Left cardiac atrium (tissue), 4 donors: ENCODE measurements at places on chromosomes 7 and 10. TPM values are rescaled to one million over a fixed set of nuclear protein-coding genes. Genes with fewer than 3 reads are reported as not detected.
A peak's percentile ranks its signal among the peaks of the same experiment; 100 is the strongest.

- no peak for DNase-seq
Observed at GRCh38 chr10:17504547-17505245, 50.3 kb upstream of the ST8SIA6 start.

DNA sequence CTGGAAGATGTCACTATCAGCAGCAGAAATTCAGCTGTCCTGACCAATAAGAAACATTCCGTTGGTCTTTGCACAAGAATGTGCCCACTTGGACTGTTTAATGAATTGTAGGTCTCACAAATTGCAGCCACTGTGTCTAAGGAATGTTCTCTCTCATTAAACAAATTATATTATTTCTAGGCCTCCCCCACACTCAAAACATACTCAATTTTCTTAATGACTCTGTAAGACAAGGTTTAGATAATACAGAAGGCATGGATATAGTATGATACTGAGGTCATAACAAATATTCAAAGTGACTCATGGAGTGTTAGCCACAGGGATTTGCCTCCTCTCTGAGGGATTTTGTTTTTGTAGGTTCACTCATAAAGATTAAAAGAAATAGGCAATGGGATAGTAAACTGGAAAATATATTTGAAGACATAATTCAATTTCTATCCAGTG is 197.5 kb downstream of the PTN start:
- no peak for DNase-seq

The GTF2I gene
- total RNA-seq, result 131 TPM

GRCh38 chr10:101223274-101224059 is 5.8 kb downstream of the LBX1 start:
- DNase-seq, result no peak

- DNase-seq, result no peak
Observed at GRCh38 chr7:47801423-47801822, 146.8 kb downstream of the PKD1L1 start.

- DNase-seq, result no peak
Observed at GRCh38 chr7:101140339-101140699, 13.4 kb downstream of the SERPINE1 start.

GRCh38 chr10:63286340-63286739 is 153.2 kb downstream of the NRBF2 start:
- no peak for DNase-seq

- peak; percentile 51 for DNase-seq
Observed at GRCh38 chr10:73591935-73592699, 975 bp upstream of the USP54 start.

DNA sequence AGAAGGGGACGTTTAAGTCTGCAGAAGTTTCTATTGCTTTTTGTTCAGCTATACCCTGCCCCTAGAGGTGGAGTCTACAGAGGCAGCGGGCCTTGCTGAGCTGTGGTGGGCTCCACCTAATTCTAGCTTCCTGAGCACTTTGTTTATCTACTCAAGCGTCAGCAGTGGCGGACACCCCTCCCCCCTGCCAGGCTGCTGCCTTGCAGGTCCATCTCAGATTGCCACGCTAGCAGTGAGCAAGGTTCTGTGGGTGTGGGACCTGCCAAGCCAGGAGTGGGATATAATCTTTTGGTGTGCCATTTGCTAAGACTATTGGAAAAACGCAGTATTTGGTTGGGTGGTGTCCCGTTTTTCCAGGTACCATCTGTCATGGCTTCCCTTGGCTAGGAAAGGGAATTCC is 147.3 kb upstream of the PRPS1L1 start:
- no peak for DNase-seq

DNA sequence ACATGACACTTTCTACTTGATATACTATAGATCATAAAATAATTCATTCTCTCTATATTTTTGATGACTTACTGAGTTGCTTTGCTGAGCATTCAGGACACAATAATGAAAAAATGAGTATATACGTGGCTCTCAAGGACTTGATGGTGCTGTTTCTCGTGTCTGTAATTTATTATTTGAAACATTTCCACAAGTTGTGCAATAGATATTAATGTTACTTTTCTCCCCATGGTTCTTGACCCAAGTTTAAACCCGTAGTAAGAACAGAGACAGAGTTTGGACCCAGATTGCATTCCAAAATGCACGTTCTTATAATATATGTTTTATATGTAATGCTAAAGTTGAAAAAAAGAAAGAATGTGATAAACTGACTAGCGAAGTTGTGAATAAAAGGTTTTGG is 94.2 kb upstream of the FAM3C start:
- no peak for DNase-seq

DNA sequence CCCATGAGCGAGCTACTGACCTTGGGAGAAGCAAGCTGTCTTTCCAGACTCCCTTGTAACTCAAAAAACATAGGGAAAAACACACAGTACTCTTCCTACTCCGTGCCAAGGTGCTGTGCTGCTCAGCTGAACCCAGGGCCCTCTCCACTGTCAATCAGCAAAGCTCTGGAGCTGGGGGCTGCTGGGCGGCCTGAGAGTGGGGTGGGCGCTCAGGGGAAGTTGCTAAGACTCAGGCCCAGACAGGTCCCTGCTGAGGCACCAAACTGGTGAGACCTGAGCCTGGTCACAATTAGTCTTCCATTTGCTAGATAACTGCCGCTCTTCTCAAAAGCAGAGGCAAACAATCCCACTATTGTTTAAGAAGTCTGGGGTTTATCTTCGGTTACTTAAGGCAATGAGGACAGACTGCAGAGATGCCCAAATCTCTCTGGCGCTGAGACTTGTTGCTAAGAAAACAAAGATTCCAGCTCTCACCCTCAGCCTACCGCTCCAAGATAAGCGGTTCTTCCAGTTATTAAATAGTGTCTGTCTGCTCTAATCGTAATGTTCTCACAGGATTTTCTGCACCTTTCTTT is 22.0 kb downstream of the STEAP1B start:
- no peak for DNase-seq

The PDK4 gene
- total RNA-seq, result 129 TPM

- DNase-seq, result no peak
Observed at GRCh38 chr10:88433565-88434186, 149.4 kb downstream of the RNLS start.

The CELF2 gene
- 72.5 TPM for total RNA-seq

DNA sequence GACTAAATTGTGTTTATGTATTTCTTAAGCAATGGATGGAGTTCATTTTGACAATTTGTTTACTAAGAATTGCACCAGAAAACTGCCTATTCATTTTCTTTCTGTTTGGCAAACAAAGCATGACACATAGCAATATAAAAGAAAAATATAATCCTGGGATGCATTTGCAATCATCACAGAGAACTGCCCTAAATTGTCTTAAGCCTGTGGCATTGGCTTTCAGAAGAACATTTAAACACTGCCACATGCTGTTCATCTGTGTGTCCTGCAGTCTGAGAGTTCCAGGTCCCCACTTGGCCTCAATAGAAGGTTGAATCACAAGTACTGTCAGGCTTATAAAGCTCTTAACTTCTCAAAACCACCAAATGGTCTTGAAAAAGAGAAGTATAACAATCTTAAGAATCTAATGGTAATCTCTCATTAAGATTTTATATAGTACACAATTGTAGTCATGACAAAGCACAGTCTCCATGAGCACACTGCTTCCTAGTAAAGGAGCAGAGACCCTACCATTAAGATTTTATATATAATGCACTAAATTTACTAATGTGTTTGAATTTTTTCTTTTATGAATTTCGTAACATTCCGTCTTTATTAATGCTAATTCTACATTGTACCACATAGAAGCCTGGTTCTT is 29.9 kb downstream of the RNLS start:
- peak; percentile 25 for DNase-seq

- no peak for DNase-seq
Observed at GRCh38 chr10:127942811-127943210, 35.9 kb downstream of the PTPRE start.

The FRMD4A gene
- total RNA-seq, result 44.2 TPM

GRCh38 chr10:82737549-82737948 is 862.6 kb downstream of the NRG3 start:
- DNase-seq, result no peak

DNA sequence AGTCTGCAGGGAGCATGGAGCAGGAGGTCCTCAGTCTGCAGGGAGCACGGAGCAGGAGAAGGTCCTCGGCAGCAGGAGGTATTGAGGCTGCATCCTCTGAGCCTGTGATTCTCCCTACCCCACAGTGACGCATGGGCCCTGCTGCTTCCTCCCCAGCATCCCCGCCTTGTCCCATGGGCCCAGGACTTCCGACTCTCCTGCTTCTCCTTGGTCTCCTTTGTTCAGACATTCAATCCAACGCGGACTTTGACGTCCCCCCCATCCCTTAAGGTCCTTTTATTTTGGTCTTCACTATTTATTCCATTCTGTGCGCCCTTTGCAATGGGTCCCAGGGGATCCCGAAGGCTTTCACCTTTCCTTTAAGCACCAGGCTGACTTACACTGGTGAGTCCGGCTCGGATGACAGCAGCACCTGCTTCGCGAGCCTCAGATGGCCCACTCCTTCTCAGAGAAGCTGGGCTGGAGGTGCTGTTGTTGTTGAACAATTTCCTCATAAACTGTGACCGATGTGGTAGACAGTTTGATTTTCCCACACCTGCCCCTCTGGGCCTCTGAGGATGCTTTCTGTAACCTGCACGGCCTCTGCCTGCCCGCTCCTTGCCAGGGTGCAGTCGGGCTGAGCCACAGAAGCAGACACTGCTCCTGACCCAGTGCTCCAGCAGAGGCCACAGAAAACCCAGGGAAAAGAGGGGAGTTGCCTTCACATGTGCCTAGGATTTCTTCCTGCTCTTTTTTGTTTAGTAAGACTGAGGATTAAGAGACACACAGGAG is 407.2 kb upstream of the SHH start:
- DNase-seq, result no peak

The CLDN3 gene
- total RNA-seq, result not detected

DNA sequence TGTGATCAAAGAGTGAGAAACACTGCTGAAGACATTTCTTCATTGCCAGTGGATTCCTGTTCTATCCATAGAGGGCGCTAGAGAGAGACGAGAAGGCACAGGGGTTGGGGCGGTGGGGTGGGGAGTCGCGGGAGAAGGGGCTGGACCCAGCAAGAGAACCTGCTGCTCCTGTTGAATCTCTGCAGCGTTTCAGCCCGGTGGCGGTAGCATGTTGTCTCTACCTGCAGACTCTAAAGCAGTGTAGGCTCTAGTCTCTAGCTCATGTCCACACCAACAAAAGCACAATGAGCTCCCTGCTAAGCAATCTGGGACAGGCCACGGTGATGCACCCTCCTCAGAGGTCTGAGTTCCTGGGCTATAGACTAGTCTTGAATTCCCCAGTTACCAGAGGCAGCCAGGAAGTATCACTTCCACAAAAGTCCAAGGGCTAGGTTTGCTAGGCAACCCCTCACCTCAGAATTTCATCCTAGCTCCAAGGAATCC is 167.7 kb downstream of the DGKB start:
- no peak for DNase-seq

DNA sequence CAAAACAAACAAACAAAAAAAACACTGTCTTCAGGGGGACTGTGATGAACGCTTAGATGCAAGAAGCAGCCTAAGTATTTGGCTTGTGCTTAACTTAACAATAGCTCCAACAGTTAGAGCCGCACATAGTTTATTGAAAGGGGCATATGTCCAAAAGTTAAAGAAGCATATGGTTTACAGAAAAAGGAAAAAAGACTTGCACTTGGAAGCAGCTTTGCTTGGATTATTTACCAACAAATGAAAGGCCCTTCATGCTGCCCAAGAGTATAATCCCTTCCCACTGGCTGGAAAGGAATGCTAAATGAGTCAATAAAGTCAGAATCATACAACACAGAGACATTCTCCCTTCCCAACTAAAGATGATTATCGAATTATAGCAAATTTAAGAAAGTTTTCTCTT is 77.9 kb downstream of the GLI3 start:
- no peak for DNase-seq

GRCh38 chr7:57381581-57381980 is 68.4 kb upstream of the ZNF716 start:
- DNase-seq, result no peak

DNA sequence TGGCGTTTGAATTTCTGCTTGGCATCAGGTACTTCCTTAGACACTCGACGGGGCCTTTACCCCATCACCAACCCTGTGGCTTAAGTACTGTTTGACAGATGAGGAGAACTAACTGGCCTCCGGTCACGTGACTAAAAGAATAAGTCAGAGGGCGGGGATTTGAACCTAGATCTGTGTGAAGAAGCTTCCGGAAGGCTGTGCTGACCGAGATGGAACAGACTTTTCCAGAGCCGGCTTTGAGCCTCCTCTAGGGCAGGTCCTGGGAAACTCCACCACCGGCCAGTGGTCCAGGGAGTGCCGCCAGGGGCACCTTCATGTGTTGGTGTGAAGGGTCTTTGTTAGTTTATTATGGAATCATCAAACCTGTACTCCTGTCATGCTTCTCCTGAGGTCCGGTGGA is 26.9 kb downstream of the CAMK1D start:
- no peak for DNase-seq

GRCh38 chr10:103238506-103239252 is 7.0 kb upstream of the RPEL1 start:
- DNase-seq, result peak; percentile 28

DNA sequence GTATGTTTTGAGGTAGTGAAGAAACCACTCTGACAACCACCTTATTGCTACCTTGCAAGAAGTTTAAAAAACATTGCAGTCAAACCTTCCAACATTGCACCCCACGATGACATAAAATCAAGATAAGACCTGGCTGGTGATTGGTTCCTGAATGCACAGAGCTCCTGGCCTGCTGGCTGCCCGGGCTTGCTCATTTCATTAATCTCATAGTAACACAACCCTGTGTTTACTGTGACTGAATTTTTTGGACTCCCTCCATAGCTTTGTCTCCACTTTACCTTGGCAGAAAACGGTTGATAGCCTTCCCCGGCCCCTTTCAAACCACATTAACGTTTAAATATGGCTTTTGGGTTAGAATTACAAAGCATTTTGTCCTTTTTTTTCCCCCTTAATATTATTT is 27.5 kb downstream of the VWA2 start:
- no peak for DNase-seq

DNA sequence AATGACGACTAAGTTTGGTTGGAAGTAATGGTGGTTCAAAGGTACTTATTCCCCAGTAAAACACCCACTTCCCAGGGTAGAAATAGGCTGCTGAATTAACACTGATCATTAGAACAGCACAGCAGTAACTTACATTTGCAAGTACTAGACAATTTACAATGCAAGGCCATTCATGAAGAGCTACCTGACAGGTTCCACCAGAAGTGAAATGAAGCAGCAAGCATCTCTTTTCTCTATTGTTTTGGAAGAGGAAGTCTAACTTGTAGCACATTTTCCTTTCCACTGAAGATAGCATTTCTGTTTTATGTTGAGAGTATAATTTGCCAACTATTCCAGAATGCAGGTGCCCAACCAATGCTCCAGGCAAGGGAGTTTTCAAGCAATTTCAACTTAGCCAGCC is 145.9 kb downstream of the CREB5 start:
- DNase-seq, result no peak
